HL-60 (cell line): ENCODE measurements at places on chromosomes 3 and 15.

- no peak for DNase-seq
These were observed 336.5 kb upstream of the ALCAM start for GRCh38 chr3:105030211-105030610.

DNA sequence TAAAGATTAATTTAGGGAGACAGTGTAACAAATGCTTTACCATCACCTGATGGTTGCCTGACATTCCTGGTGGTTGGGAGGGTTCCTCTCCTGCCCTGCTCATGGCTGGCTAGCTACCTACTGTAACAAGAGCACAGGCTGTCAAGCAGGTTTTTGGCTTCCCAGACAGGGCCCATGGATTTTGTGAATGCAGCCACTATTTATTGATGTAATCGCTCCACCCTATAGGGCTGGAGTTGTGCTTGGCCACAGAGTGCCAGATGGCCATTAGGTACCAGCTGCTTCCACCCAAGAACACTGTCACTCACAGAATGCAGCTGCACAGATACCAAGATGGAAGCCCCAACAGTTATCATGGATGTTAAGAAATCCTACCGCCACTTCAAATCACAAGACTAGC, 31.0 kb upstream of the KLHL25 start:
- no peak for DNase-seq

DNA sequence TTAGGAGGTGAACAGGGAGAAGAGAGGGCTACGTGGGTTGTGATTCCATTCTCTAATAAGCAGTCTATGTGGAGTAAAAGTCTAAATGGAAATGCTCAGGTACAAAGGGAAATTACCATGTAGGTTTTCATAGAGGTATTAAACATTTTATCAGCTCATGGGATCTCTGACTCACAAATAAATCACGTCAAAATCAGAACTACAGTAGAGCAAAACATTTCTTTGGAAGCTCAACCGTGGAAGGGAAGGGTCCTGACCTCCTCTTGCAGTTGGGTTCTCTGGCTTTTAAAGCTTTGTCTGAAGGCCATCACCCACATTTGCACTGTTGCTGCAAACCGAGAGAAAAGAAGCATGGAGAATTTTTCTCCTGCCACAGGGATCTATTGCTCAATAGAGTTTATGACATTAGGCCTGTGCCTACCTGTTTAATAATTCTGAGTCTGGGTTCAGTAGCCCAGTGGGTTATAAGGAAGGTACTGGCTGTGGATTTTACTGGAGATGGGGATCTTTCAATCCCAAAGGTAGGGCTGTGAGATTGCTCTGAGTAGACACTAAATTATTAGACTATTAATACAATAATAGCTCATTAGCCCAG, 24.2 kb upstream of the PGPEP1L start:
- no peak for DNase-seq

DNA sequence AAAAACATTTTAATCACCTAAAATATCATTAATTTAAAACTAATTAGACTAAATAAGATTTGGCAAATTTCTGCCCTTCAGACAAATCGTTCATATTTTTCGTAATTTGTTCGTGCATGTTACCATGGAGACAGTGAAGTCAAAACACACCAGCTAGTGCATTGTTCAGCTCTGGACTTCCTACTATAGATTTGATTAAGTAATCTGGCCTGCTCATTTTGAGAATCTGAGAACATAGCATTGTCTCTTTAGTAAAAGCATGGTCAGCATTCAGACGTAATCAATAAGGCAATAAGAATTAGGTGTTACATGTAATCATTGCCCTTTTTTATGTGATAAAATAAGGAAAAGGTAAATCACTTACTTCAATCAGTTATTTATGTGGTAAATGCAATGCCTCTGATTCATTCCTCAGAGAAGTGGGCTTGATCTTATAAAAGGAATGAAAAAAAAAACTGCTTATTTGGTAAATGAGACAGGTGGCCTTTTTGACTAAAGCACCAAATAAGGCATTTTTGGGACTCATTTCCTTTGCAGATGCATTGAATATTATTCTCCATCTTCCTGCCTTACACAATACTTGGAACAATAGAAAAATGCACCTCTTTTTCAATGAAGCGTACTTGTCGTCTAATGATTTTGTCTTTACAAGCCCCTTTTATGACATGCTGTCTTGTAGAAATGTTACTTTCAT, 84.5 kb upstream of the FNDC3B start:
- DNase-seq = peak; percentile 41

DNA sequence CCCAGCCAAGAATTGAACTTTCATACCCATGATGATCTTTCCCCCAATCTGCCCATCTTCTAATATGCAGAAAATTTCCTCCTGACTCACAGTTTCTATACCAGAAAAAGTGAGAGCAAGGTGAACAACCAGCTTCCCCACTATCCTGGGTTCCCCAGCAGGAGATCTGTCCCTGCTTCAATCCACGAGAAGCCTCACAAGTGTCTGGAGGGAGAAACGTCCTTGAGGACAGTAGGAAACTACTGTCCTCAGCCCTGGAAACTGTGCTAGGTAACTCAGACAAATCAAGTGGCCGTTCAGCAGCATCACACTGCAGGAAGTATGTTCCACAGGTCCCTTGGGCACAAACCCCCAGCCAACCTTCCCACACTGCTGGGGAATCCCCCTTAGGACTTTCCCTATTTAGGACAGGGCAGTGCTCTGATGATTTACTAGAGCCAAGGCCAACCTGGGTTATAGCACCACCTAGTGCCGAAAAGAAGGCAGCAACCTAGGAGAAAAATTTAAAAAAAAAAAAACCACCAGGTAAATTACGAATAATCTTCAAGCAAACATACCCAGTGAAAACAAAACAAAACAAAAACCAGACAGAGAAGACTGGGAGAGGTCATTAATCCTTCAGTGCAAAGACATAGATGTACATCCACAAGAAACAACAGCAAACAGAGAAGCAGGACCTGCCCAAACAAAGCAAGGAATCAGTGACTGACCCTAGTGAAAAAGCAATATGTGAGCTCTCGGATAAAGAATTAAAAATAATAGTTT, 36.0 kb downstream of the MORC1 start:
- no peak for DNase-seq

DNA sequence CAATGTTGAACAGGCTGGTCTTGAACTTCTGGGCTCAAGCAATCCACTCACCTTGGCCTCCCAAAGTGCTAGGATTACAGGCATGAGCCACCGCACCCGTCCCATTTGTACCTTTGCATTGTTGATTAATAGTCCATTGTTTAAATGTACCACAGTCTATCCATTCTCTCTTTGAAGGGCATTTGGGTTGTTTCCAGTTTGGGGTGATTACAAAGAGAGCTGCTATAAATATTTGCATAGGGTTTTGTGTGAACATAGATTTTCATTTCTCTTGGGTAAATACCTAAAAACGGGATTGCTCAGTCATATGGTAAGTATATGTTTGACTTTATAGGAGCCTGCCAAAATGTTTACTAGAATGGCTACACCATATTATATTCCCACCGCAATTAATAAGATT, 13.7 kb upstream of the PTPRG start:
- DNase-seq = no peak

- no peak for DNase-seq
These were observed 453 bp downstream of the ZDHHC23 start for GRCh38 chr3:113948015-113948917.

DNA sequence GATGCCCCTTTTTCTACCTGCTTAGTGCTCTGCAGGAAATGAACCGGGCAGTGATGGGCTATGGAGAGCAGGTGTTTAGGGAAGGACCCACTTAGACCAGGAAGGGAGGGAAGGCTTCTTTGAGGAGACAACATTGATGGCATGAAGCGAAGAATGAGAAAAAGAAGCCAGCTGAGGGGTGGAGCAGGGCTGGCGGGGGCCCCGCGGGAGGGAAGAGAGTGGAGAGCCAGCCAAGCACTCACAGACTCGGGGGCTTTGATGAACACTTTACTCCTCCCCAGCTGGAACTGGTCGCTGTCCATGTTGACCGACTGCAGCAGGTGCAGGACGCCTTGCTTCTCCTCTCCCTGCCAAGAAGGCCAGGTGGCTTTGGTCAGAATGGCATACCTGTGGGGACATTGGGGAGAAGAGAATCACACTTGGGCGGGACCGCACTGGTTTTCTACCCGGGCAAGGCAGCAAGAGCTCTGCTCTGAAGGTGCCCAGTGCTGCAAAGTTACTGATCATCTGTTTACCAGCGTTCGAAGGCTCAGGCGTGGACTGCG, 28.4 kb upstream of the LDHAL6B start:
- DNase-seq = no peak

DNA sequence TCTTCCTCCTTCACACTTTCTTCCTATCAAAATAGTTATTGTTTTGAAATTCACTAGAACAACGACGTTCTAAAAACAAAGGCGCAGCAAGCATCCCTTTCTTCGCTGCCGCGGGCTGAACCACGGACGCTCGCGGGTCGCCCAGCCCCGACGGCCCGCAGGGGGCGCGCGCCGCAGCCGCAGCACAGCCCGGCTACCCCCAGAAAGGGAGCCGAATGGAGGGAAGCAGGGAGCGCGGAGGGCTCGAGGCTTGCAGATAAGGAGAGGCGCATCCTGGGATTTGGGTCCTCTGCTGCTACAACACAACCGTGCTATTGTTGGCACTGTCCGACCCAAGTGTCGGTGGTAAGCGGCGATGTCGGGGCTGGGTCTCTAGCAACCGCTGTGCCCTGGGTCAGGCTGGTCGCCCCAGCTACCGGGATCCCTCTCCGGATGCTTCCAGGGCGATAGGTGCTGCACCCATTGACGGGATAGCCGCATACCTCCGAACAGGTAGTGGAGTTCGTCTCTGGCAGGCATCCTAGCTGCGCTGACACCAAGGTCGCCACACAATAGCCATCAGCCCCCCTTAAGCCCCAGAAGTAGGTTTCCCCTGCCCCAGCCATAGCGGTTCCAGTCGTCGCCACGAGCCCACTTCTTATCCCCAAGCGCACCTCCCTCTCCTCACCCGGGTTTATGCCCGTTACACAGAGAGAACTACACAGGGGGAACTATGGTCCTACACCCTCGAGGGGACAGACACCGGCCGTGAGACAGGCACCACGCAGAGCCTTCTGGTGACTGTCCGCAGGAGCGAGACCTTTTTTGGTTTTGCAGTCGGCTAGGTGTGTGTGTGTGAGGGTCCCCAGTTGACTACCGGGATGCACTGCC, 6.0 kb downstream of the ONECUT1 start:
- no peak for DNase-seq

- DNase-seq = peak; percentile 62
These were observed 26.1 kb downstream of the LSM3 start for GRCh38 chr3:14204515-14205284.
